ENCODE measurements at places on chromosomes 3 and 15. TPM values are rescaled to one million over a fixed set of nuclear protein-coding genes. Genes with fewer than 3 reads are reported as not detected.

ECE2 gene
- total RNA-seq: not detected

FOXB1 gene
- 0.27 TPM for total RNA-seq

DAPK2 gene
- 9.3 TPM for total RNA-seq

GATA2 gene
- 0.30 TPM for total RNA-seq

IL5RA gene
- total RNA-seq: not detected

ISG20 gene
- total RNA-seq: 111 TPM

GPR62 gene
- total RNA-seq: not detected

DNA sequence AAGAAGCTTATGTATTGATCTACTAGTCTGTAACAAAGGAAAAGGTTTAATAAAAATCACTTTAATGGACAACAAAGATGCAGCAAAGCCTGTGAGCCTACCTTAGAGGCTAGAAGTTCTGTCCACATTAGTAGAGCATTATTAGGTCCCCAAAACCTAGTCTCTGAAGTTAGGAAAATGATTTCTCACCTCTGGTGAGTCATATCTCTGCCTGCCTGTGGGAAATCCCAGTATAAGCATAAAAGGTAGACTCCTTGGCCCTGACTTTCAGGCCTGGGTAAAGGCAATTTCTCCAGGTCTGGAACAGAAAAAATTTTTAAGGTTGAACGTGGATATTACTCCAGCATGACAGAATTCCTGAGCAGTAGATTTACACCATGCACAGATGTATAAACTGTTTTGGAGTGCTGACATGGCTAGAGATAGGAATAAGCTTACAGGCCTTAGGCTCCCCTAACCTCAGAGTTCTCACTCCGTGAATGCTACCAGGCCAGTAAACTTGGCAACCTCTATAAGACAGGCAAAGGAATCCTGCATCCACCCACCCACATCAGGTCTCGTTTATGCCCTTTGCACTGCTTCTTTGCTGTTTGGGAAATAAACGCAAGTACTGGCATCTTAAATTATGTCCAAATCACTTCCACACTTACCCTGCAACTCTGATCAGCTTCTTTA lies 104.1 kb downstream of the SERPINI1 start:
- no peaks in the 10 kb centered on the region for H3K27me3 ChIP-seq
- no peaks in the 10 kb centered on the region for H3K36me3 ChIP-seq
- H3K4me1 ChIP-seq: no peaks in the 10 kb centered on the region
- no peak overlapping the region for H3K4me3 ChIP-seq

DNA sequence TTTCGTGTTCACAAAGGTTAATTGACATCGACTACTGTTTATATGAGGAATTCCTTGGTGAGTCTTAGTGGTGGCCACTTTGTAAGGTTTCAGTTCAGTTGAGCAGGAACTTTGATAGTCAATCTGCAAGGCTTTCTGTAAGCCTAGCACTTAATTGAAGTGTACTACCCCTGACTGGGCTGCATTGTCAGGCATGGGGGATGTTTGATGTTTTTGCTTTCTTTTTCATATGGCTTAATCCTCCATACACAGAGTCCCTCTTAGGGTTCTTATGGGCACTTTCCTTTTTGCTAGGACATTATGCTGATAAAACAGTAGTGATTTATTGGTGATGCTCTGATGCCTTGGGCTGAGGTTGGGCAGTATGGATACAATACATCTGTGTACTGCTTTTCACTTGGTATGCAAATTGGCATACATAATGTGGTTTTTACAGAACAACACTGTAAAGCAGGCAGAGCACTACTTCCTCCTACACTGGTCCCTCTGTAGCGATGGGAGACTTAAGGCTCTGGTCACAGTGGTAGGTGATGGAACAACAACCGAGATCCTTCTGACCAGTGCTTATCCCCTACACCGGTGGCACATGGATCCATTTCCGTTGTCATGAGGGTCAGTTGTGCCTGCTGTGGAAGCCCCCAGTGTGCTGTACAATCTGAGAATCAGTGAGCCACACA lies 261.0 kb downstream of the MFSD1 start:
- no peak overlapping the region for H3K4me3 ChIP-seq
- DNase-seq: no peak
- H3K4me1 ChIP-seq: no peaks in the 10 kb centered on the region
- no peak overlapping the region for H3K27ac ChIP-seq

DNA sequence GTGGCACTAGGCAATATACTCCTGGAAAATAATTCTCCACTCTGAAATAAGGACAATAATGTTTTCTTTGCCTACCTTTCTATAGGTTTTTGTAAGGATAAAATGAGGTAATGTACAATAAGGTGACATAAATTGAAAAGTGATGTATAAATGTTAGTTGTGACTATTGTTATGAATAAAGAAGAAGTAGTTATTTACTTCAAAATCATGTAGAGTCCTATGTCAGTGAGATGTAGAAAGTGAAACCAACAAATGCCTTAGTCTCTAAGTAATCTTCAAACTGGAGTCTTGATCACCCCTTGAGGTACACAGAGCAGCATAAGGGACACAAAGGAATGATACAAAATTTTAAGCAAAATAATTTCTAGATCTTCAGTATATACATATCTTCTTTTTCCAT lies 60.3 kb upstream of the TP63 start:
- DNase-seq: no peak
- H3K27me3 ChIP-seq: no peaks in the 10 kb centered on the region
- no peaks in the 10 kb centered on the region for H3K36me3 ChIP-seq
- no peaks in the 10 kb centered on the region for H3K4me1 ChIP-seq

DNA sequence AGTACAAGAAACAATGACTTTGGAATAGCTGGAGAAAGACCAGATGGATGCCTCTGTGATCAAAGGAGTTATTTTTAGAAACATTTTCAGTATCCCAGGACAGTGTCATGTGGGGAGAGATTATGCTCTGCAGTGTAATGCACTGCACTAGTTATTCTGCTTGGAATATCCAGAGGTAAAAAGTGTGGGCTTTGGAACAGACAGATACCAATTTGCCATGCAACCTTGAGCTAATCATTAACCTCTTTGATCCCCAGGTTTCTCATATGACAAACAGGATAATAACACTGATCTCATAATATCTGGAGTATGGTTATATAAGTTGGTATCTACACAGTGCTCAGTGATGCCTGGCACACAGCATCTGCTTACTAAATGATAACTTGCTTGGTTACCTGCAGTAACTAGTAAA lies 12.2 kb upstream of the SLC7A14 start:
- no peaks in the 10 kb centered on the region for H3K27me3 ChIP-seq
- no peaks in the 10 kb centered on the region for H3K4me1 ChIP-seq
- H3K27ac ChIP-seq: no peak overlapping the region
- no peak overlapping the region for H3K4me3 ChIP-seq

DNA sequence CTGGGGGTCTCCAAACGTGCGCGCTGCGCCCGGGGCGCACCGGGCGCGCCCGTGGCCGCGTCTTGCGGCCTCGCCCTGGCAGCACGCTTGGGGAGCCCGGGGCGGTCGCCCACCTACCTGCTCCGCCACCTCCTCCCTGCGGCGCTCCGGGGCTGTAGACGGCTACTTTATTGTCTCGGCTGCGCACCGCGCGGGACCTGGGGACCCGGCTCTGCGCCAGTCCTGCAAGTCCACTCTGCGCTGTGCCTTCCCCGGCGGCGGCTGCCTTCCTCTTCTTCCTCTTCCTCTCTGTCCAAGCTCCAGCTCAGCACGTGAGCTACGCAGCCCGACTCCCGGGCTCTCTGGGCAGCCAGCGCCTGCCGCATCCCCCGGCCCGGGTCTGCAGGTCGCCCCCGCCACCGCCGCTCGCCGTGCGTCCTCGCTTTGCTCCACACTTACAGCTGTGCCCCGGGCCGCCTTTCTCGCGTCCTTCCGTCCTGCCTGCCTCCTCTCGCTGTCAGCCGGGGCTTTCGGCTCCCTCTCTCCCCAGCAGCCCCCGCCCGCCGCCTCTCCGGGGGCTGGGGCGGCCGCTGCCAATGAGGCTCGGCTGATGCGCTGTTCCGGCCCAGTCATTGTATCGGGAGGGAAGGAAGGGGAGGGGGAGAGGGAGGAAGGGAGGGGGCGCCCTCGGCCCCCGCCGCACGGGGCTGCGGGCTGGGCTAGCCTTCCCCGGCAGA lies 156.4 kb upstream of the FRMD4B start:
- H3K4me1 ChIP-seq: no peaks in the 10 kb centered on the region
- H3K27ac ChIP-seq: no peak overlapping the region
- DNase-seq: peak; percentile 1
- no peak overlapping the region for H3K4me3 ChIP-seq

DNA sequence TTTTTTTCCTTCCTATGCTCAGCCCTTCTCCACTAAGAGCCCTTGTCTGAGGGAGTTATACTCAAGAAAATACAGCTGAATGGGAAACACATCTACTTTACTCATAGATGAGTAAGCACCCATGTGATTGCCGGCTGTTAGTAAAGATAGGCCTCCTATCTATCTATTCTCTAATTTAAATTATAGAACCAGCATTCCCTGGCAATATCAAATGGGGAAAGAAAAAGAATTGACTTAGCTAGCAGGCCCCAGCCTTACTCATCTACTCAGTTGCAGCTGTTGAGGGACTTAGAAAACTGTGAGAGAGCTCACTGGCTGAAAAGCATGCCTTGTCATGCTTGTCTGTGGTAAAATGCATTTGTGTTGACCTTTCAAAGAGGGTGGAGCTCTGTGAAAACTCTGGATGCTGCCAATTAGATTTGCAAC lies 116.9 kb upstream of the LRRFIP2 start:
- H3K4me1 ChIP-seq: no peaks in the 10 kb centered on the region
- H3K27ac ChIP-seq: no peak overlapping the region
- H3K4me3 ChIP-seq: no peak overlapping the region
- no peak for DNase-seq
- H3K27me3 ChIP-seq: no peaks in the 10 kb centered on the region

DNA sequence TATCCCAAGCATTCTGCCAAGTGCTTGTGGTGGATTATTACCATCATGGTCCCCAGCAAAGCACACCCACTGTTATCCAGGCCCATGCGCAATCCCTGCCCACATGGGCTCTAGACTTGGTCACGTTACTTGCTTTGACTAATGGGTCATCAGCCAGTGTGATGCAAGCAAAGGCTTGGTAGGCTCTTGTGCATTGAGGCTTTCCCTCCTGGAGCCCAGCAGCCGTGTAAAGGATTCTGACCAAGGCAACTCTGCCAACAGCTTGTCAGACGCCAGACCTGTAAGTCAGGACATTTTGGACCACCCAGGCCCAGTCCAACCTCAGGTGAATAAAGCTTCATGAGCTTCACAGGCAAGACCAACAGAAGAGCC lies 93.9 kb downstream of the ABHD5 start:
- H3K4me3 ChIP-seq: no peak overlapping the region
- no peak for DNase-seq
- H3K27me3 ChIP-seq: no peaks in the 10 kb centered on the region
- H3K27ac ChIP-seq: no peak overlapping the region
- no peaks in the 10 kb centered on the region for H3K4me1 ChIP-seq

DNA sequence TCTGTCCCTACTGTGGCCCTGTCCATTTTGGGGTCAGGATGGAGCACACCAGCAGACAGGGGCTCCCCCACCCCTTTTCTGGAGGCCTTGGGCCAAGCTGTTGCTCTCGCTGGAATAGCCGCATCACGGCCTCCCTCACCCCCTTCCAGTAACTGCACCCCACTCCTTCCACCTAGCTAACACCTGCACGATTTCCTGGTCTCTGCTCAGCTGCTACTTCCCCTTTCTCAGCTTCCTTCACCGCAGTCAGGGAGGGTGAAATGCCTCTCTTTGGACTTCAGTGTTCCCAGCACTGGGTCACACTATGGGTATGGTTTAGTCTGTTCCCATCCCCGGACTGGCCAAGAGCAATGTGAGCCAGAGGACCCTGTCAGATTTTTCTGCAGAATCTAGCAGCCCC lies 400.2 kb downstream of the MCTP2 start:
- H3K27me3 ChIP-seq: no peaks in the 10 kb centered on the region
- H3K4me1 ChIP-seq: no peaks in the 10 kb centered on the region
- no peak overlapping the region for H3K27ac ChIP-seq
- no peak for DNase-seq
- H3K4me3 ChIP-seq: no peak overlapping the region

- H3K4me1 ChIP-seq: peaks cover 6% of the 10 kb centered on the region
- H3K4me3 ChIP-seq: no peak overlapping the region
- H3K36me3 ChIP-seq: no peaks in the 10 kb centered on the region
- H3K27ac ChIP-seq: no peak overlapping the region
- H3K27me3 ChIP-seq: no peaks in the 10 kb centered on the region
- no peak for DNase-seq
These were observed 182.8 kb downstream of the CD47 start for GRCh38 chr3:107907996-107908395.

DNA sequence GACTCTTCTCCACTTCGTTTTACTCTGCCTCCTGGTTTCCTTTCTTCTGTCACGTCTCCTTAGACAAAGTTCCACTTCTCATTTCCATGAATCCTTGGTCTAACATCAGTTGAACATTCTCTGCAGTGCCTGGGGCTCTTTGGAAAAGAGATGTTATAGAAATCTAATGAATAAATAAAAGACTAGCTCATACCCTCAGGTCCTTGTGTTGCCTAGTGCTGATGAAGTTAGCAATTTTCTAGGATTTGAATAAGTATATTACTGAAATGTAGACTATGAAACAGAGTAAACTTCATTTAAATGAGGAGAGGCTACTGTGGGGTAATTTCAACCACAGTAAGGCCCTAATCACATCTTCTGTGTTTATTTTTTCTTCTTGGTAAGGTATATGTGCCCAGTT lies 146.9 kb upstream of the CADPS start:
- H3K27ac ChIP-seq: no peak overlapping the region
- H3K36me3 ChIP-seq: no peaks in the 10 kb centered on the region
- H3K27me3 ChIP-seq: no peaks in the 10 kb centered on the region
- H3K4me3 ChIP-seq: no peak overlapping the region
- H3K4me1 ChIP-seq: no peaks in the 10 kb centered on the region

GRCh38 chr15:41241221-41241964 lies 10.3 kb downstream of the CHP1 start:
- no peak overlapping the region for H3K27ac ChIP-seq
- no peak overlapping the region for H3K4me3 ChIP-seq
- no peak for DNase-seq
- no peaks in the 10 kb centered on the region for H3K27me3 ChIP-seq
- no peaks in the 10 kb centered on the region for H3K4me1 ChIP-seq

- H3K4me1 ChIP-seq: no peaks in the 10 kb centered on the region
- DNase-seq: no peak
- H3K27me3 ChIP-seq: no peaks in the 10 kb centered on the region
- no peak overlapping the region for H3K4me3 ChIP-seq
These were observed 103.5 kb downstream of the TBC1D2B start for GRCh38 chr15:77974098-77974414.

GRCh38 chr3:107414325-107414964 lies 37.2 kb downstream of the CCDC54 start:
- no peak overlapping the region for H3K4me3 ChIP-seq
- no peak overlapping the region for H3K27ac ChIP-seq
- peak; percentile 3 for DNase-seq
- no peaks in the 10 kb centered on the region for H3K4me1 ChIP-seq
- peaks cover 3% of the 10 kb centered on the region for H3K27me3 ChIP-seq
- no peaks in the 10 kb centered on the region for H3K36me3 ChIP-seq

DNA sequence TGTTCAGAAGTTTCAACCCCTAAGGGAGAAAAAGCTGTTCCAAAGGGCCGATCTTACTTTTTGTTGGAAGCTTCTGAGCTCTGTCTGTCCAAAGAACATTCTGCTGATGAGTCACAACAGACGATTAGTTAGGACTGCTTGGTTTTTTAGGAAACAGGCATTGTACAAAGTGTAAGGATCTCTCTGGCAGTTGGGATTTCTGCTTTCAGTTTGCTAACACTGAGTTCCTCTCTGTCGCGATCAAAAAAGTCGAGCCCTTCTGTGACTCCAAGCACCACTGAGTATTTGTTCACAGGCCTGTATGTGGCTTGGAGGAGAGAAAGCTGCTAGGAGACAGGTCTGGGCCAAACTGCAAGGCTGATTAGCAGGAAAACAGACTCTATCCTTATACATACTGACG lies 91.8 kb upstream of the PFN2 start:
- DNase-seq: no peak
- H3K4me1 ChIP-seq: no peaks in the 10 kb centered on the region
- H3K4me3 ChIP-seq: no peak overlapping the region
- H3K27ac ChIP-seq: no peak overlapping the region
- H3K36me3 ChIP-seq: no peaks in the 10 kb centered on the region

Data from naive thymus-derived CD4-positive, alpha-beta T cell (primary cell).